ENCODE measurements at places on chromosomes 2 and 18.

- no peak for DNase-seq
These were observed 1441.6 kb downstream of the SUCLG1 start for GRCh38 chr2:83017366-83018090.

DNA sequence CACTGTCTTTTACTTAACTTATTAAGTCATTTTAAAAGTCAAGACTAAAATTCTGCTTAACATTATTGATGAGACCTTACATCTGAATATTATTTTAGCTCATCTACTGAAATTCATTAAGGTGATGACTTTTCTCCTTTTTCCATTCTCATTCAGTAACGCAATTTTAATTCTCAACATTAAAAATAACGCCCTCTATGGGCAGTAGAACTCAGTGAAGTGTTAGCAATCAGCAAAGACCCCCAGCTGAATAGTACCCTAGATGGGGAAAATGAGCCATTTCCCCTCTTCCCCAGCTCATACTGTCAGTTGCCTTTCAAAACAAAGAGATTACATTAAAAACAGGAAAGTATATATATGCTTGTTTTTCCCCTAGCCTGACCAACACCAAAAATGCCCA, 203.3 kb downstream of the NR4A2 start:
- no peak for DNase-seq

DNA sequence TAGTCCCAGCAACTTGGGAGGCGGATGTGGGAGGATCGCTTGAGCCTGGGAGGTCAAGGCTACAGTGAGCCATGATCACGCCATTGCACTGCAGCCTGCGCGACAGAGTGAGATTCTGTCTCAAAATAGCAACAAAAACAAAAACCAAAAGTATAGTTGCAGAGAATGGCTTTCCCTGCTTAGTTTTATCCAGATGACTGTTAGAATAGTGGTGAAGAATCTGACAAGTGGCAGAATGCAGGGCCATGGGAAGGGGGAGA, 53.8 kb downstream of the NEDD4L start:
- no peak for DNase-seq

GRCh38 chr2:128041561-128041960, 13.7 kb upstream of the SAP130 start:
- DNase-seq = no peak

DNA sequence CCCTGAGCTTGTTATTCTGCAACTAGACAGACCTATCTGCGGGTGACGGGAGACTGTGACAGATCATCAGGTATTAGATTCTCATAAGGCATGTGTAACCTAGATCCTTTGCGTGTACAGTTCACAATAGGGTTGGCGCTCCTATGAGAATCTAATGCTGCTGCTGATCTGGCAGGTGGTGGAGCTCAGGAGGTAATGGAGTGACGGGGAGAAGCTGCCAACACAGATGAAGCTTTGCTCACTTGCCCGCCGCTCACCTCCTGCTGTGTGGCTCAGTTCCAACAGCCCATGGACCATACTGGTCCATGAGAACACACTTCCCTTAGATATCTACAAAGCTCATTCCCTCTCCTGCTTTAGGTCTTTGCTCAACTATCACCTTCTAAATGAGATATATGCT, 198.2 kb upstream of the SMAD7 start:
- no peak for DNase-seq

DNA sequence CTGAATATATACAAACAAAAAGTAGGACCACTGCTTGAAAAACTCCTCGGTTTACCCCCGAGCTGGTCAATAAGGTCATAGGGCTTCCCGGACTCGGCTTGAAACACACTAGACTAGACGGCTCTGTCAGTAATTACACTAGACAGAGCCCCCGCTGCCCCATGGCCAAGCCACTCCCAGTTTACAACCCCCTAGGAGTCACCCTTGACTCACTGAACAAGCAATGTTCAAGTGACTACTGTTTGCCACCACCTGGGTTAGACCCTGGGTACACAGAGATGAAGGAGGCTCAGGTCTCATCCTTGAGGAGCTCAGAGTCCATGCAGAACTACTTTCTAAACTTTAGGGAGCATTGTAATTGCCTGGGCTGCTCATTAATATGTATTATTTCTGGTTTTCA, 13.7 kb upstream of the PRELID3A start:
- peak; percentile 78 for DNase-seq

DNA sequence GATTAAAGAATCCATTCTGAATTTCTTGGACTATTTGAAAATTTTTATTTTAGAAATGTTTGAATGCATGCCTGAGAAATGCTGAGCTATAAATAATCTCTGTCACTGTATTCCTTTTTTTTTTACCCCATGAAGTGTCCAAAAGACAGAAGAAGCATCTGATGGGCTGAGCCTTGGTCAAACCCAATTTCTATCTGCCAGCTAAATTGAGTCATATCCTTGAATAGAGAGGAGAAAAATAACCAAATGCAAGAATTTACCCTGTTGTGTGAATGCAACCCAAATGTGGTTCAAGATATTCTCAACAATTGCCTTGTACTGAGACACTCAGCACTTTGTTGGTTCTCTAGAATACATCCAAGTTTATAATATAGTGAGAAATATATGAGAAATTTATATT, 223.5 kb downstream of the UBE2E3 start:
- no peak for DNase-seq

DNA sequence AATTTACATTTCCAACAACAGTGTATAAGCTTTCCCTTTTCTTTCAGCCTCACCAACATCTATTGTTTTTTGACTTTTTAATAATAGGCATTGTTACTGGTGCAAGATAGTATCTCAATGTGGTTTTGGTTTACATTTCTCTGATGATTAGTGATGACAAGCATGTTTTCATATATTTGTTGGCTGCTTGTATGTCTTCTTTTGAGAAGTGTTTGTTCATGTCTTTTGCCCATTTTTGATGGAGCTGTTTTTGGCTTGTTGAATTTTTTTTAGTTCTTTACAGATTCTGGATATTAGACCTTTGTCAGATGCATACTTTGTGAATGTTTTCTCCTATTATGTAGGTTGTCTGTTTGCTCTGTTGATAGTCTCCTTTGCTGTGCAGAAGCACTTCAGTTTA, 32.1 kb downstream of the PROKR1 start:
- DNase-seq = no peak

GRCh38 chr18:11518788-11519685, 90.4 kb upstream of the SLC35G4 start:
- DNase-seq = peak; percentile 20

- peak; percentile 45 for DNase-seq
These were observed 280.3 kb upstream of the ATP5MC3 start for GRCh38 chr2:175461839-175462238.

DNA sequence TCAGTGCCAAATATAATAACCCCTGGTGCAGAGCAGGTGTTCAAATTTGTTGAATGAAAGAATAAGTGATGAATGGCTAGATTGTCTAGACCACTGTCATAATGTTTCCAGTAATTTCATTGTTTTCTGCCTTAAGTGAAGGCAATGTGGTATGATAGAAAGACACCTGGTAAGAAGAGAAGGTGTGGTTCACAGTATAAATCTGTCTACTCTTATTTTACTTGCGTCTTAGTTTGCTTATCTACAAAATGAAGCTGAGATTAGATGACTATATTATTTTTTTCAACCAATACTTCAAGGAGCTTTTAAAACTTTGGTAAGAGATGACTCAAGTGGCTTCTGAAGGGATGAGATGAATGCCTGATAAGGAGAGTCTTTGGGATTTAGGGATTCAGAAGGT, 788.4 kb downstream of the EPHA4 start:
- no peak for DNase-seq

DNA sequence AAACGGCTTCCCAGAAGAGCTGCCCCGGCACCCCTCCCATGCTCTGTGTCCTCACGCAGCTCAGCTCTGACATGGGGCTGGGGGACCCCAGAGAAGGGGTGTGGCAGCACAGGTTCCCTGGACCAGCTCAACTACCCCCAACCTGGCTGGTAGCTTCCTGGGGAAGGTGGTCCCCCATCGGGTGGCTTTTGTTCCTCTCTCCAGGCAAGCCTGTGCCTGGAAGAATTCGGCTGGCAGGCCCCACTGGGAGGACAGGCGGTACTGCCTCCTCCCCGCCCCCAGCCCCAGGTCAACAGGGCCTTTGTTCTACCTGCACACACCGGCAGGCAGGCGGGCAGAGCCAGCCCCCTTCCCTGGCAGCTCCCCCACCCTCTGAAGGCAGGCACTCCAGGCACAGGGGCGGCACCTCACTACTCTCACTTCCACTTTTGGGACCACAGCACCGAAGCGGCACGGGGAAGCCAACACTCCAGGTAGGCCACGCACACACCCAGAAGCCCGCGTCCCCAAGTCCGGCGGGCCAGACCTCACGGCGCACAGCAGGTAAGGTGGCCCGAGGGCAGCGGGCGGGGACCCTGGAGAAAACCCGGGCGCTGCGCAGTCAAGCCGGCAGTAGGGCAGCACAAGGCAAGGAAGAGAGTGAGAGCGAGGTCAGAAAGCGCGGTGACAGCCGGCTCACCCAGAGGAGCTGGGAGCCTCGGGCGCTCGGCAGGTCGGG, 1.3 kb downstream of the HS6ST1 start:
- peak; percentile 50 for DNase-seq

- DNase-seq = no peak
These were observed 27.0 kb downstream of the SLC40A1 start for GRCh38 chr2:189553504-189554088.

DNA sequence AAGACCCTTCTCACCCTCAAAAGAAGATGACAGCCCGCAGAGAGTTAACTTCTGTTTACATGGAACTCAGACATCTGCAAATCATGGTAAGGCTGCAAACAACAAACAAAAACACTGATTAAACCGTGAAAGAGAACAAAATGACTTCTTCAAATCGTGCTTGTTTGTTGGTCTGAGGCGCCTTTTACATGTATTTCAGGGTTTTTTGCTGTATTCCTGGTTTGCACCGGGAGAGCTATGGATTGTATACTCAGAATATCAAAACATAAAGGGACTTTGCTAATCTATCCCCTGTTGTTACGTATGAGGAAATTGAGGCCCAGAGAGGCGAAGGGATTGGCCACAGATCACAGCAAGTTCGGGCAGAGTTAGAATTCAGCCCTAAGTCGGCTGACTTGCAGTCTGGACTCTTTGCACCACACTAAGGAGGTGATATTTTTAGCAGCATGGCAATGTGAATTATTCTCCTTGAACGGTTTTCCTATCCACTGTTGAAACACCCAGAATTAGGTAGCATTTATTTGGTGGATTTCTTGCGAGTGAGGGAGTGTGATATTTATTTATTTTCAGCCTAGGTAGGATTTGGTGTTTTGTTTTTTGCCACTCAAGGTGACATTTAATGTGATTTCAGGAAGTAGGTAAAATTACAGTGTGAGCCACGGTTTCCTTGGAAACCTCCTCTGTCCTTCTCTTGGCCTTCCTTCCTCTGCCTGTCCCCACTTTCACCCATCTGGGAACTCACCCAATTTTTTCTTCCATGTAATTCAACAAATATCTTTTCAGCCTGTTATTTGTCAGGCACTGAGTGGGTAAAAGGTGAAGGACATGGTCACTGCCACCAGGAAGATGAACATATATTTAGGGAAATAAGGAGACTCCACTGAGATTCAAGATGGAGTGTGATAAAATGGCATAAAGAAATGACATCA, 980 bp upstream of the PDE6D start:
- DNase-seq = no peak

DNA sequence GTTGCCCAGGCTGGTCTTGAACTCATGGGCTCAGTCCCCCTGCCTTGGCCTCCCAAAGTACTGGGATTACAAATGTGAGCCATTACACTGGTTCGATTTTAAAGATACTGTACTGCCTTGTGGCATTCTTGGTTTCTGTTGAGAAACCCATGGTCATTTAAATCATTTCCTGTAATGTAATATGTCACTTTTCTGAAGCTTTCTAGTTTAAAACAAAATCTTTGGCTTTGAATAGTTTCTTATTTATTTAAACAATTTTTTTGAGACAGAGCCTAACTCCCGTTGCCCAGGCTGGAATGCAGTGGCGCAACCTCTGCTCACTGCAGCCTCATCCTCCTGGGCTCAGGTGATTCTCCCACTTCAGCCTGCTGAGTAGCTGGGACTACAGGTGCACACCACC, 8.9 kb downstream of the ZNF512 start:
- no peak for DNase-seq

DNA sequence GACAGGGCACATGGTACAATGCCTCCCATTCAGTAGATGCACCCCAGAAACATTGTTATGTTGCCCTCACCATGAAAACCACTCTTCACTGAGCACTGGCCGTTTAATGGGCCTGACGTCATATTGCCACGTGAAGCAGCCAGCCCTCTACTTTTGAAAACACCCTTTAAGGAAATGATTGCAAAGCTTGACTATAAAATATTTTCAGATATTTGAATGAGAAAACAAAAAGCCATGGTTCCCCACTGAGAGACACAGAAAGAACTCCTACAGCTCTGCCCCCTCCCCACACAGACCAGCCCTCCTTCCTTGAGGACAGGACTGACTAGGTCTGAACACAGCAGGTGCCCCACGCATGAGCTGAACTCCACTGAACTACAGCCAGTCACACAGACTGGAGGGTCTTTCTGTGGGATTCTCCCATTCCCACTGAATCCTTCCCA, 349.1 kb downstream of the ANAPC1 start:
- DNase-seq = peak; percentile 22

GRCh38 chr2:104052356-104052755, 801.6 kb upstream of the POU3F3 start:
- no peak for DNase-seq

GRCh38 chr18:49011291-49011746, 60.6 kb upstream of the SMAD7 start:
- no peak for DNase-seq

DNA sequence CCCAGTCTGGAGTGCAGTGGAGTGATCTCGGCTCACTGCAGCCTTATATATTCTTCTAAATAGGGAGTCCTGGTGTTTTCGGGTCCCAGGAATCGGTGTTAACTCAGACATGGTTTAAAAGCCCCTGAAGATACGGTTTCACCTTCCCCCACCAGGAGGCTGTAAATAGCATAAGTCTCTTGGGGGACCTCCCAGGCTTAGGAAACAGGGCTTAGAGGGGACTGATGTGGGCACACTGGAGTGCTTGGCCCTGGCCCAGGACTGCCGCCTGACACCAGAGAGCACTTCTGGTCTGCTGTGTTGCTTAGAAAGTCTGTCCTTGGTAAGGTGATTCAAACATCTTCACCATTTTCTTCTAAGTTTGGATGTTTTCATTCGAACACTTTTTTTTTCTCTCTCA, 39.7 kb upstream of the MAP4K4 start:
- DNase-seq = no peak

DNA sequence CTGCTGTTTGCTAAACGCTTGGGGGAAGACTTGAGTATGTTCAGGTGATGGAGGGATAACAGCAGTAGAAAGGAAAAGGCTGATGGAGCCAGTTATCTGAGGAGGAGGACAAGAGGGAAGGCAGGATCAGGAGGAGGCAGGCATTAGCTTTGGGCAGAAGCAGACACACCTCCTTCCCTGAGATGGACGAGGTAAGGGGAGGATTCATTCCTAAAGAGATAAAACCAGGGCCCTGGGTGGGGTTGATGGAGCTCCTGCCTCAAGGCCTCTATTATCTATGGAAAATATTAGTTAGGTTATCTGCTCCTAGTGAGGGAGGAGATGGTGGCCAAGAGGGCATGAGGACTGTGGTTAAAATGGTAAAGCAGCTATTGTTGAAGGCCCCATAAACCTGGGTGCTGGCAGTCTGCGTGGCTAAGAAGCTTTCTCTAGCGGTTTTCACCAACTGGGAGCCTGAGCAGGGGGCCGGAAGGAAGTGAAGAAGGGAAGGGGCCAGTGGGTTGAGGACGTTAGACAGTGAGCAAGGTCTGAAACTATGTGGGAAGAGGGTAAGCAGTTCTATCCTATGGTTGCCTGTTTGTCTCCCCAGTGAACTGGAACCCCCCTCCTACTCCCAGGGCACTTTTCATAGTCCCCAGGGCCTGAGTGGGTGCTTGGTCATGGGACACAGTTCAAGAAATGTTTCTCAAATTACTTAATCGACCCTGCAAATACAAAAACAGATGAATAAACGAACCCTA, 56.6 kb upstream of the HK2 start:
- no peak for DNase-seq

GRCh38 chr2:108922141-108922915, 66.7 kb downstream of the EDAR start:
- DNase-seq = no peak
